ENCODE measurements at places on chromosomes 1 and 21.

- DNase-seq = no peak
These were observed 2.0 kb downstream of the TNFSF18 start for GRCh38 chr1:173048621-173049321.

DNA sequence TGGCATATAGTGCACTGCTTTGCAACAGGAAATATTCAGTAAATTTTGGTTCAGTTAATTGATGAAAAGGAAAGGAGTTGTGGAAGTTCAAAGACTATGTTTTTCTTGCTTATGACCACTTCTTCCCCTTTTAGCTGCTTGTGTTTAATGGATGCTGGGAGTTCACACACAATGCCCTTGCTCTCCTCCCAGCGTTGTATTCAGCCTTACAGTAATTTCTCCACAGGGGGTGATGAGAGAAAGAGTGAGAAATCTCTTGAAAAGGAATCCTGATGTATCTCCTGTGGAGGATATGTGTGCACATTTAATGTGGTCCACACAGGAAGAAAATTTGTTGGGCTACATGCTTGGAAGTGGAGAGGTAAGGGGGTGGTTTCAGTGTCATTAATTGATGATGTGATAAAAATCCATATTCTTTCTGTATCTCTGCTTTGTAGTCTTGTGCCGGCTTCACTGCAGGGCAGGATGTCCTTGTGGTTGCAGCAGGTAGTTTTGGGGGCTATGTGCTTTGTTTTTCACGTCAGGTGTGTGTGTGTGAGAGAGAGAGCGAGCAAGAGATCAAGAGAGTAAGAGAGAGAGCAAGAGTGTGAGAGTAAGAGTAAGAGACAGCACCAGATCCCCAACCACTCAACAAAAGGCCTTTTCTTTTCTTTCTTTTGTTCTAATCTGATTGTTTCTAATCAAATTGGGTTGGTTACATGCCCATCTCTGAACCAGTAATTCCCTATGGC lies 204.4 kb downstream of the RWDD3 start:
- DNase-seq = no peak

- no peak for DNase-seq
These were observed 61.3 kb downstream of the SLC19A1 start for GRCh38 chr21:45480701-45481500.

- DNase-seq = no peak
These were observed 62.1 kb downstream of the PLPPR4 start for GRCh38 chr1:99326215-99326949.

DNA sequence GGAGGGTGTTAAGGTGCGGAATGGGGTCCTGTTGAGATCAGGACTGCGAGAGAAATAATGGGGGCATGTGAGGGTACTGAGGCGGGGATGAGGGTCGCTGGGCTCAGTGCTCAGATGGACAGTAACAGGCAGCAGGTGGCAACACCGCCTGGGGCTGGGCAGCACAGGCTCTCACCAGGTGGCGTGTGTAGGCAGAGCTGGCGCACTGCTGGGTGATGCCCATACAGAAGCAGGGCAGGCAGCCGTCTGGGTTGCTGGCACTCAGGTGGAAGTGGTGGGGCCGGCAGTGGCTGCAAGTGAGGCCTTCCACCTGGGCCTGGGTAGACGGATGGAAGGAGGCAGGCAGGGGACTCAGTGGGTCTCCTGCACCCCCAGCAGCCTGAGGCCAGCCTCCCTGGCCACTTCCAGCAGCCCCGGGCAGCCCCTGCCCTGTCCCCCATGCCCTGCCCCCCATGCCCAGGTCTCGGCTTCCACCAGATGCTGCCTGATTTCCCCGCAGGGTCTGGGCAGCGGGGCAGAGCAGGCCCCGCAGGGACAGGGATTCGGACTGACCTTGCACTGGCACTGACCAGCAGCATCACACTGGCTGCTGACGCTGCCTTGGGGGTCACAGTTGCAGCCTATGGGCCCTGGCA lies 60.5 kb downstream of the LDLRAD2 start:
- no peak for DNase-seq

- peak; percentile 81 for DNase-seq
These were observed 409 bp upstream of the HOOK1 start for GRCh38 chr1:59814180-59814900.

- no peak for DNase-seq
These were observed 9.0 kb downstream of the TNFRSF25 start for GRCh38 chr1:6456800-6457466.

DNA sequence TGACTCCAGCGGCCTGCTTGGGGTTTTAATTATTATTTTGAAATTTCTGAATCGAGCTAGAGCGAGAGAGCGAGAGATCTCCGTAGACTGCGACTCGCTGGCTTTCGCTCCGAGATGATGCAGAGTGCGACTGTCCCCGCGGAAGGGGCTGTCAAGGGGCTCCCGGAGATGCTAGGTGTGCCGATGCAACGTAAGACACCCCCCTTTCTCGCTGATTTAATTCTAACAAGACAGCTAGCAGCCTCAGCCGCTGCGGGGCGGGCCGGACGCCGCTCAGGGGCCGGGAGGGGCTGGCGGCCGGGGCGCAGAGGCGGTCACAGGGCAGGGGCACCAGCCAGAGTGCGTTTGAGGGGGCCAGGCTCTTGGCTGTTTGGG lies 339 bp downstream of the LHX4 start:
- DNase-seq = no peak
